ENCODE measurements at places on chromosomes 3 and 15. TPM values are rescaled to one million over a fixed set of nuclear protein-coding genes. Genes with fewer than 3 reads are reported as not detected.

GOLGA8O gene
- polyA plus RNA-seq, result 7.1 TPM

DNA sequence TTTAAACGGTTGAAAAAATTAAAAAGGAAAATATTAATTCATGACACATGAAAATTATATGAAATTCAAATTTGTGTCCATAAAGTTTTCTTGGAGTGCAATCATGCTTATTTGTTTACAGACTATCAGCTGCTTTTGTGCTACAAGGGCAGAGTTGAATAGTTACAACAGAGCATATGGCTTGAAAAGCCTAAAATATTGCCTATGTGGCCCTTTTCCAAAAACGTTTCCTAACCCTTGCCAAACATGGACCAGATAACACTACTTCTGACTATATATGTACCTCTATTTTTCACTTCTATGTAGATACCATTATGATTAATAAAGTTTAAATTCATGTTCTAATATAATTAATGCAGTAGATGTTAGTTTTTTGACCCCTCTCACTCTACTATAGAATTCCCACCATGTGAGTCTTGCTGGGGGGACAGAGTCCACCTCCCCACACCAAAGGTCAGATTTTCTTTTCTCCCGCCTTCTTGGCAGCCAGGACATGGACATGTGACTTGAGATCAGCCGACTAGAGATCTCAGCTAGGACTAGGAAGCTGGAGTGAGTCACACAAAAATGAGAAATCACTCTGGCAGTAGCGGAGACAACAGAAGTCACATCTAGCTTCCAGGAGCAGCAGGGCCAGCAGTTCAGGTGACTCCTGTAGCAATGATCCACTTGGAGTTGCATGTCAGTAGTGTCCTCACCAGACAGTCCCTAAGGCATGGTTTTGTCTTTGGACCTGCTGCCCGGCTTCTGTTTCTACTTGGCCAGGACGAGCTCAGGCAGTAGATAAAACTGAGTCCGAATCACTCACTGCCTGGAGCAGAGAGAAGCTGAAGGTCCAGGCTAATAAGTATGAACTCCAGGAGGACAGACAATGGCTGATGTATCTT is 22.4 kb downstream of the CIAO2A start:
- no peak overlapping the region for H3K4me3 ChIP-seq
- no peak for DNase-seq
- H3K36me3 ChIP-seq, result peaks cover 10% of the 10 kb centered on the region
- no peaks in the 10 kb centered on the region for H3K27me3 ChIP-seq

GRCh38 chr3:165196577-165197480 is 645 bp upstream of the SLITRK3 start:
- H3K27me3 ChIP-seq, result peaks cover 18% of the 10 kb centered on the region
- H3K27ac ChIP-seq, result no peak overlapping the region
- peak overlapping the region; percentile 12 for H3K4me3 ChIP-seq
- no peak for DNase-seq
- H3K36me3 ChIP-seq, result no peaks in the 10 kb centered on the region

DNA sequence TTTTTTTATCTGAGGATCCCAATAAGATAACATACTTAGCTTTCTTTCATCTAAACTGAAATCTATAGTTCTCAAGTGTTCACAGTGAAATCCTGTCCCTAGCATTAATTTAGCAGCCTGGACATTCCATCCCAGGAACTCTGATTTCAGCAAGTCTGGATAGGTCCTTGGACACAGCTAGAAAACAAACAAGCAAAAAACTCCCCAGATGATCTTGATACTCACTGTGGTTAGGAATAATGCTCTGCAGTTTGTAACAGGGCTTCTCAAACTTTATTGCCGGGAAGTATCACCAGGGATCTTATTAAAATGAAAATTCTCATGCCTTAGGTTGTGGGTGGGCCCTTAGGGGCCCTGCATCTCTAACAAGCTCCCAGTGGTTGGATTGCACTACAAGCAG is 24.3 kb downstream of the THBS1 start:
- H3K27me3 ChIP-seq, result no peaks in the 10 kb centered on the region
- DNase-seq, result no peak
- H3K4me3 ChIP-seq, result no peak overlapping the region
- H3K4me1 ChIP-seq, result peaks cover 28% of the 10 kb centered on the region
- H3K36me3 ChIP-seq, result peaks cover 9% of the 10 kb centered on the region
- H3K27ac ChIP-seq, result no peak overlapping the region

MAN2A2 gene
- 5.4 TPM for polyA plus RNA-seq

DNA sequence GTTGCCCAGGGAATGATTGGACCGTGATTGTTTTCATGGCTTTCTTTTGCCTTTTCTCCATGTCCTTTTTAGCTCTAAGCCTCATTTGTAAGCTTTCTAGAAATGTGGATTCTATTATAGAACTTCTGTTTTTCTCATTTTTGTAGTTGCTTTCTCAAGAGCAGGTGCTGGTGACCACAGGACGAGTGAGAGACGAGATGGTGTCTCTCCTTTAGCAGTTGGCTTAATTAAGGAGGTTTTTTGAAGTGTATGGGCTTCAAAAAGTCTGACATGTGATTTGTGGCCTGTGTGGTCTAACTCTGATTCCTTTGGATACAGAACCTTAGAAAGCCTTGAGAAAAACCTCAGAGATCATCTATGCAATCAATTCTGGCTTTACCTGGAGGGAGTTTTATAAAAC is 292.8 kb downstream of the LPP start:
- H3K27me3 ChIP-seq, result peaks cover 10% of the 10 kb centered on the region
- peak; percentile 44 for DNase-seq
- peak overlapping the region; percentile 60 for H3K4me3 ChIP-seq
- H3K27ac ChIP-seq, result peak overlapping the region; percentile 81

DNA sequence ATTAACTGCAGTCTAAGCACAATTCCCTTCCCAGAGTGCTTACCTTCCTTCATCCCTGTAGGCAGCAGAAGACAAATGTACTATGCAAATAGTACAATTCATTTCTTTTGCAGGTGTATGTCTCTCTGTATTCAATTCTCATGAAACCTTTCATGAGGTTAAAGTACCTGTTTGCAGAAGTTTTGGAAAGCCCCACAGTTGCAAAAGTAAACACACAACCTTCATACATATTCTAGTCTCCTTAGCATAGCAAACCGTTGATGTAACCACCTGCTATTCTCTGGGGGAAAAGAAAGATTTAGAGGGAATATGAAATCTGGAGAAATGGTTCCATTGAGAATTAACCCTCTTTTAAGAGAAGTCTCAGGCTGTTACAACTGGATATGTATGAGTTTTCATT is 200.3 kb upstream of the SUCLG2 start:
- DNase-seq, result no peak
- no peak overlapping the region for H3K27ac ChIP-seq
- no peaks in the 10 kb centered on the region for H3K36me3 ChIP-seq
- H3K4me3 ChIP-seq, result no peak overlapping the region

- no peak overlapping the region for H3K27ac ChIP-seq
- no peak for DNase-seq
- H3K4me3 ChIP-seq, result no peak overlapping the region
Measured at GRCh38 chr15:70172124-70172523, 74.4 kb upstream of the TLE3 start.

GRCh38 chr15:41868321-41868720 is 25.5 kb downstream of the SPTBN5 start:
- H3K4me1 ChIP-seq, result no peaks in the 10 kb centered on the region
- DNase-seq, result no peak
- no peaks in the 10 kb centered on the region for H3K36me3 ChIP-seq
- H3K27me3 ChIP-seq, result peaks cover 2% of the 10 kb centered on the region
- H3K27ac ChIP-seq, result peak overlapping the region; percentile 21
- no peak overlapping the region for H3K4me3 ChIP-seq

DNA sequence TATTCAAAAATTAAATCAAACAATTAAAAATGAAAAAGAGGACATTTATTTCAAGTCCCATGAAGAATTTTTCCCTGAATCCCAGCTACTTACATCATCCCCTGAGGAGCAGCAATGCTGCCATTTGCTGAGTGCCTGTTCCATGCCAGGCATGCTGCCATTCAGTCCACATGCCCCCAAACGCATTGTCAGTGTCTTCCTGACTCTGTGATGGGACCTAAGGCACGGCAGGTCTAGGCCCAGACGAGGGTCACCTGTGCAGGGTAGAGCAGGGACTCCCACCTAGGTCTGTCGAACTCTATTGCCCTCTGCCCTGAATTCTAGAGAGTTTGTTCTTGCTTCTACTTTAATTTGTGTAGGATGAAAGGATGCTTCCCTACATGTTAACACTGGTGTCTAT is 7.0 kb downstream of the PSTPIP1 start:
- H3K4me1 ChIP-seq, result peaks cover 98% of the 10 kb centered on the region
- no peak for DNase-seq
- H3K36me3 ChIP-seq, result peaks cover 5% of the 10 kb centered on the region
- peak overlapping the region; percentile 94 for H3K27ac ChIP-seq
- peak overlapping the region; percentile 82 for H3K4me3 ChIP-seq
- H3K27me3 ChIP-seq, result peaks cover 1% of the 10 kb centered on the region
